ENCODE measurements at places on chromosomes 7 and 10.

DNA sequence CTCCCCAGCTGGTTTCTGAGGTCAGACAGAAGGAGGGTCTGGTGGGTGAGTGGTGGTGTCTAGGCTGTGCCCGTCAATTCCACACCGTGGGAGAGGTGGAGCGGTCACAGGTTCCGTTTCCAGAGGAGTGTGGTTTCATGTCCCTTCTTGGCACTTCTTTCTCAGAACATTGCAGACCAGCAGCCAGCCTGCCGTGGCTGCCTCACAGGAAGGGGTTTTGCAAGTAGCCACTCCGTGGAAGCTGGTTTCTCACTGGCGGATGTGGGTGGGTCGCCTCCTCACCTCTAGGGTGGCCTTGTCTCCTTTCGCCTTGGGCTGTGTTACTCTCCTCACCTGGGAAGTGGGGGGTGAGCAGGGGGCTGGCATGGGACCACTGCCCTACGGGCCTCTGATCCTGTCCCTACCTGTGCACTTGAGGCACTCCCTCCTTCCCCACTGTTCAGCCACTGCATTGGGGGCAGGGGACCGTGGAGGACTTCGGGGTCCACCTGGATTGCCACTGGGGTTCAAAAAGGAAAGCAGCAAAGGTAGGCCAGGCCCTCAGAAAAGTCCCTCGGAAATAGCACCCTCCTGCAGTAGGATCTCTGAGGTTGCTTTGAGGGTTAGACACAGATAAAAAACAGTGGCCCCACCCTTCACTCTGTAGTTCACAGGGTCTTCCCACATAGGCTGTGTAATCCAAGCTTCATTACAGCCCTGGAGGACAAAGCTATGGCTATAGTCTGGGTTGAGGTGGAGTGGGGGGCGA is 33.9 kb downstream of the TSPAN14 start:
- no peak for DNase-seq

DNA sequence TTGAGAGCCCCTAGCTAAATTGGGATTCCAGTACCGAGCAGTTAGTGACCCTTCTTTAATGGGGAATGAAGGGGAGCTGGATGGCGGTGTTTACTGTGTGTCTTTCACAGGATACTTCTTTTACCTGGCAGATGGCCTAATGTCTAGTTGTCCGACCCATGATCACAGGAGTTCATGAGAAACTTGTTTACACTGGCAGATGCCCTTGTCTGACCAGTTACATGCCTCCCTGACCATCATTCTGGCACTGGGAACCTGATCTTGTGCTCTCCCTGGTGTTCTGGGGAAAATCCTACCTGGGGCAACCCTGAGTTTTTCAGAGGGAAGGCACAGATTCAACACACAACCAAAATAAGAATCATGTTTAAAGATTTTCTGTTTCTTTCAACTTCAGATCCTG is 120.1 kb upstream of the SLC13A1 start:
- no peak for DNase-seq

DNA sequence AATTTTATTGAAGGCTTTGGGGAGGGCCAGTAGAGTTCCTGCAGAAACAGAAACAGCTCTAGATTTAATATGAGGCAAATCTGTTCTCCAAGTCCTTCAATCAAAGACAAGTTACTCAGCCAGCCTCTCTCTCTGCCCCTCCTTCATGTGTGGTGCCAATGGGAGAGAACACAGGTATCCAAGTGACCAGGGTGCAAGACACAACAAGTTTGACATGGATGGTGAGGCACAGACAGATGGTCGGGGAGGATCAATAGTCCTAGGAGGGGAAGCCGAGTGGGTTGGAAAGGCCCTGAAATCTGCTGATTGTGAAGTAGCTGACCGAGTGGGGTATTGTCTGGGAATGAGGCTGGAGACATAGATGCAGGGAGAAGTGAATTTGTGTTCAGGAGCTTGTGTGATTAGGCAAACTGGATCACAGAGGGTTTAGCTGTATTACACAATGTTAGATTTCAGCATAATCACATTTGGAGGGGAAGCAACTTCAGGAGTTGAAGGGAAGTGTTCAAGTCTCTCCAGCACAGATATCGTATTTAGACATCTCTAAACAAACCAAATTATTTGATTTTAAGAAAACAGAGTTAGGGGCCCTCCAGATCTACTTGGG is 1.5 kb downstream of the GIMAP1 start:
- DNase-seq, result no peak

DNA sequence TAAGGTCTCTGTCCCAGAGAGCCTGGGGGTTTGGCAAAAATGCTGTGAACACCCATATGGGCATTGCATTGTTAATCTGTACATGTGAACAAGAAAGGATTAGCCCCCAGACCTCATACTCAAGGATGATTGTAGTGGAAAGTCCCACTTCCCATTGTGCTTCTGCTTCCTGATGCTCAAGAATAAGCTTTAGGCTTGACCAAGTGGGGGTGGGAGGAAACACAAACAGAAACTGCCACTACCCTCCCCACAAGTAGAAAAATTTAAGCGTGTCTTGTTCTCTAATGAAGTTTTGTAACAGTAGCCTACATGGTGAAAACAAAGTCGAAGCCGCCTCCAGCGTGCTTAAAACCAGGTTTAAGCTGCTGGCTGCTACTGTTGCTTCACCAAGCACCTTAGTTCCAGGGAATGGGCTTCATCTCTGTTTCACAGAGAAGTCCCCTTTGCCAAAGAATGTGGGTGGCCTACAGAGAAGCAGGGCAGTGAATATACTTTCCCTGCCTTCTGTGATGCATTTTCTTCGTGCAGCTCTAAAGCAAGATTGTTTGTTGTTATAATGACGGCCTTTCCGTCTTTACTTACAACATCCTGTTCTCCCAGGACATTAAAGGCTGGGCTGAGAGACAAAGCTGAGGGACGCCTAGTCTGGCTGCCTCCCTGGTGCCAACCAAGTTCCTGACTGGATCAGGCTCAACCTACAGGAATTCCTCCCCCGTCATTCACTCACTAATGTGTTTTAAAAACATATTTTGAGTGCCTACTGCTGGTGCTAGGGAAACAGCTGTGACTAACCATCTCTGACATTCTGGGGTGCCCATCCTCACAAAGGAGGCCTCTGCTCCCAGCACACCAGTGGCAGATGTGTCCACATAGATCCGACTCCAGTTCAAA is 32.1 kb upstream of the CCSER2 start:
- no peak for DNase-seq

DNA sequence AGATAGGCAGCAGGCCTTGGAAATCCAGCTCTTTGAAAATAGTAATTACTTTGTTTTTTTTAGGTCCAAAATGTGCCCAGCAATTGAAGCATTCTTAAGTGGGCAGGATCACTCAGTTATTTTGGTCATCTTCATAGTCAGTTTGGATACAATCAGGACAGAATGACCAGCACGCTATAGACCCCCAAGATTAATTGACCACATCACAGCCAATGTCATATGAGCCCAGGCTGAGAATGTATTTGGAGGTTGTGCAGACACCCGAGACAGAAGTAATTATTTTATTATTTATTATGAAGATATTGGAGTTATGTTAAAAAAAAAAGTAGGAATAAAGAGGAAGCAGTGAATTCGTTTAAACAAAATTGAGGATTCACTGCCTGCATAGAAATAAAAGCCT is 93.3 kb upstream of the PFKP start:
- DNase-seq, result no peak

DNA sequence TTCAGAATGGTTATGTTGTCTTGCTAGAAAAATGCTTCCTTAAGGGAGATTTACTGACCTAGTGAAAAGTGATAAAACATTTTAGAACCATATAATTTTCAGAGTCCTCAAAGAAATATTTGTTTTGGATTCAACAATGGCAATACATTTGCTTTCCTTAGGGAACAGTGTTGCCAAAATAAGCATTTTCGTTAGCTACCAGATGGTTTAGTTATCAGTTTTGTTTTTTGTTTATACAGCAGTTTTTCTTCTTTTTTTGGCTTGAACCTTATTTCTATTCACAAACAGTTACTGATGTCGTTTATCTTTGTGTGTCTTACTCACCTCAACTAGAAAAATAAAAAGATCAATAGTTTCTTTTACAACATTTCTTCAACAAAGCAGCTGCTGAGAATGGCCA is 48.6 kb downstream of the EXOC4 start:
- DNase-seq, result no peak
